Smooth muscle cell of bladder (primary cell): ENCODE measurements at places on chromosomes 7 and 10. TPM values are rescaled to one million over a fixed set of nuclear protein-coding genes. Genes with fewer than 3 reads are reported as not detected.

SKIDA1 gene
- total RNA-seq: 0.28 TPM in 2 replicates

PNLIPRP1 gene
- total RNA-seq: not detected in 2 replicates

GJD4 gene
- not detected in 2 replicates for total RNA-seq

ASL gene
- 28.0 and 44.1 TPM in 2 replicates for total RNA-seq

SFTPA1 gene
- total RNA-seq: not detected in 2 replicates

RBM33 gene
- total RNA-seq: 22.2 and 24.4 TPM in 2 replicates

TRPV6 gene
- not detected in 2 replicates for total RNA-seq

COL17A1 gene
- total RNA-seq: 0.43 and 0.74 TPM in 2 replicates

TRIM73 gene
- total RNA-seq: 0.18 and 0.71 TPM in 2 replicates

HTRA1 gene
- total RNA-seq: 142 and 218 TPM in 2 replicates

IQUB gene
- 0.28 and 0.43 TPM in 2 replicates for total RNA-seq

COBL gene
- total RNA-seq: 0.09 and 0.28 TPM in 2 replicates

CAPZA2 gene
- 81.8 and 131 TPM in 2 replicates for total RNA-seq

PRKAR1B gene
- total RNA-seq: 11.7 and 13.7 TPM in 2 replicates

PILRA gene
- 0.18 and 0.28 TPM in 2 replicates for total RNA-seq

GRID1 gene
- total RNA-seq: under 0.01 and 0.09 TPM in 2 replicates

OR9A2 gene
- not detected in 2 replicates for total RNA-seq
